ENCODE measurements at places on chromosomes 1 and 21. TPM values are rescaled to one million over a fixed set of nuclear protein-coding genes. Genes with fewer than 3 reads are reported as not detected.

DNA sequence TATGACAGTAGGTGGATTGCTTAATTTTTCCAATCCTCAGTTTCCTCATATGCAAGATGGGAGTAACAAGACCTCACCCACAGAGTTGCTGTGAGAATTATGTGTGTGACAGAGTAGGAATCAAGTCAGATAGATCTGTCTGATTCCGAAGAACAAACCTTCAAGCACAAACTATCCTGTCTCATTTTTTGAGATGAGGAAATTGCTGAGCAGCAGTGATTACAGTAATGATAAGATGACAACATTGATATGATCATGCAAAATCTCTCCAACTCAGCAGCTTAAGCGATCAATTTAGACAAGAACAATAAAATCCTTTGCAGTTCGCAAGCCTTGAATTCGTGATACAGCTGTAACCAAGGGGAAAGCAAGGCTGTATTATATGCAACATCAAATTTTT is 474.1 kb downstream of the OMA1 start:
- no peak for DNase-seq

GRCh38 chr1:1291548-1292441 is 11.6 kb downstream of the SCNN1D start:
- DNase-seq = peak; percentile 65

DNA sequence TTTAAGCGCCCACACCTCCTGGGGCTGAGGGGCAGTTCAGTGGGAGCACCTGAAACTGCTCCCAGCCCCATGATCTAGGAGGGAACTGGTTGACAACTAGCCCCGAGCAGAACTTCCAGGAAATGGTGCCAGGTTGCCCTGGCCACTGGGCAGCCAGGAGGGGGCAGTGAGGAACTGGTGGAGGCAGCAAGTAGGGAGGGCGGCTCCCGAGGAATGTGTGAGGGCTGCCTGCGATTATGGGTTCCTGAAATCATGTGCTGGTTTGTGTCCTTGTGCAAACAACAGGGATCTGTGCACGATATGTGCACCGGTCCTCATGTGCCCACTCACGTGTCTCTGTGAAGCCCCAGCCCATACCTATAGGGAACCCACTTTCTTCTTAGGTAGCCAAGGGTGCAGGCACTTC is 9.9 kb downstream of the GPR3 start:
- peak; percentile 68 for DNase-seq

GRCh38 chr1:172917972-172918371 is 132.8 kb downstream of the TNFSF18 start:
- no peak for DNase-seq

- no peak for DNase-seq
These were observed 153.2 kb downstream of the VPS13D start for GRCh38 chr1:12383001-12383400.

- DNase-seq = peak; percentile 44
These were observed 7.6 kb downstream of the COL16A1 start for GRCh38 chr1:31696242-31696641.

DNA sequence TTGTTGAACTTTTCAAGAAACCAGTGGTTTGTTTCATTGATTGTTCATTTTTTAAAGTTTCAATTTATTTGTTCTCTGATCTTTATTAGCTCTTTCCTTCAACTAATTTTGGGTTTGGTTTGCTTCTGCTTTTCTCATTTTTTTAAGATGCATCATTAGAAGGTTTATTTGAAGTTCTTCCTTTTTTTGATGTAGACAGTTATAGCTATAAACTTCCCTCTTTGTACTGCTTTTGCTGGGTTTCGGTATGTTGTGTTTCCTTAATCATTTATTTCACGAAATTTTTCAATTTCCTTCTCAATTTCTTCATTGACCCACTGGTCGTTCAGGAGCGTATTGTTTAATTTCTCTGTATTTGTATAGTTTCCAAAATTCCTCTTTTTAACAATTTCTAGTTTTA is 133.3 kb upstream of the GPR52 start:
- DNase-seq = no peak

DNA sequence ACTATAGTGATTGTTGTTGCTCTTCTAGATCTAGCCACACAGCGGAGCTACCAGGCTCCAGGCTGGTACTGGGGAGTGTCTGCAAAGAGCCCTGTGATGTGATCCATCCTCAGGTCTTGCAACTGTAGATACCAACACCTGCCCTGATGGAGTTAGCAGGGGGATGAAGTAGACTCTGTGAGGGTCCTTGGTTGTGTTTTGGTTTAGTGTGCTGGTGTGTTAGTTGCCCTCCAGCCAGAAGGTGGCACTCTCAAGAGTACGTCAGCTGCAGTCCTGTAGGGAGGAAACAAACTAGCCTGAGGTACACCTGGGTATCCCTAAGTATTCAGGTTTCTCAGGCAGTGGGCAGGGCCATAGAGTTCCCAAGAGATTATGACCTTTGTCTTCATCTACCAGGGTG is 81.2 kb upstream of the TMPRSS2 start:
- no peak for DNase-seq

Gene WNT3A
- polyA plus RNA-seq = not detected

Gene SIK1
- 5.7 TPM for polyA plus RNA-seq

Gene PDZK1IP1
- not detected for polyA plus RNA-seq

Gene C4BPA
- polyA plus RNA-seq = 0.03 TPM

Gene PYHIN1
- polyA plus RNA-seq = 0.07 TPM

Measured in heart left ventricle (tissue), 16 donors.